ENCODE measurements at places on chromosomes 2 and 18.

GRCh38 chr2:150916467-150917396, 344.9 kb downstream of the RBM43 start:
- DNase-seq = no peak

DNA sequence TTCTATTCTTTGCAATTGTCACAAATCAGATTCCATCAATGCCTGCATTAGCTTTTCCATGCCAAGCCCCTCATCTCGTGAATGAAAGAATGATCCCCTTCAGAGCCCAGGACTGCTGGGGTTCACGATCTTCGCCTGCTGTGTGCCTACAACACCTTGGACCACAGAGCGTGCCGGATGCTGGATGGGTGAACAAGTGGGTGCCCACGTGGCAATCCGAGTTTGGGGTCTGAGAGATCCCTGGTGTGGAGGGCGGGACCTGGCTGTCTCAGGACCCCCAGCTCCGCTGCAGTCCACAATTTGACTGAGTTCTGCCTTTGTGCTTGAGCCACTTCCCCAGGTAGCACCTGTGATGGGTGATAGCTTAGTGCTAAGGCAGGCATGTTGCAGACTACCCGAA, 317.0 kb downstream of the GALR1 start:
- DNase-seq = no peak

DNA sequence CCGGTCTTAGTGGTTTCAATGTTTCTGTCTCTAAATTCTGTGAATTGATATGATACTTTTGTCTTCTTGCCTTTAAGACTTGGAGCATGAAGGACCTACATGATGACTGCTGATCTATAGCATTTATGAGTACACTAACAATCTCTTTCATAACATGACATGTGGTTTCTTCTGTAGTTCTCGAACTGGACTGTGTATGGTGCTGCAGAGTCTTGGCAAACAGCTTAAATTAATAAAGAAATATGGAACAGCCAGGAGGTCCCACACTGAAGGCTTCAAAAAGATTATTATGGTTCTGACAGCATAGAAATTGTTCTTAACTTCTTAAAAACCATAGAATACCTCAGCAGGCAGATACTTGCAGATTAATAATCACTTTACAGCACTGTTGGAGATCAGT, 145.0 kb downstream of the DCC start:
- no peak for DNase-seq

DNA sequence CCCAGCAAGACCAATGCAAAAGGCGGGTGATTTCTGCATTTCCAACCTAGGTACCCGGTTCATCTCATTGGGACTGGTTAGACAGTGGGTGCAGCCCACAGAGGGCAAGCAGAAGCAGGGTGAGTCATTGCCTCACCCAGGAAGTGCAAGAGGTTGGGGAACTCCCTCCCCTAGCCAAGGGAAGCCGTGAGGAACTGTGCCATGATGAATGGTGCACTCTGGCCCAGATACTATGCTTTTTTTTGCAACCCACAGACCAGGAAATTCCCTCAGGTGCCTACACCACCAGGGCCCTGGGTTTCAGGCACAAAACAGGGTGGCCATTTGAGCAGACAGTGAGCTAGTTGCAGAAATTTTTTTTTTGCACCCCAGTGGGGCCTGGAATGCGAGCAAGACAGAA, 662.6 kb upstream of the ACVR2A start:
- no peak for DNase-seq

DNA sequence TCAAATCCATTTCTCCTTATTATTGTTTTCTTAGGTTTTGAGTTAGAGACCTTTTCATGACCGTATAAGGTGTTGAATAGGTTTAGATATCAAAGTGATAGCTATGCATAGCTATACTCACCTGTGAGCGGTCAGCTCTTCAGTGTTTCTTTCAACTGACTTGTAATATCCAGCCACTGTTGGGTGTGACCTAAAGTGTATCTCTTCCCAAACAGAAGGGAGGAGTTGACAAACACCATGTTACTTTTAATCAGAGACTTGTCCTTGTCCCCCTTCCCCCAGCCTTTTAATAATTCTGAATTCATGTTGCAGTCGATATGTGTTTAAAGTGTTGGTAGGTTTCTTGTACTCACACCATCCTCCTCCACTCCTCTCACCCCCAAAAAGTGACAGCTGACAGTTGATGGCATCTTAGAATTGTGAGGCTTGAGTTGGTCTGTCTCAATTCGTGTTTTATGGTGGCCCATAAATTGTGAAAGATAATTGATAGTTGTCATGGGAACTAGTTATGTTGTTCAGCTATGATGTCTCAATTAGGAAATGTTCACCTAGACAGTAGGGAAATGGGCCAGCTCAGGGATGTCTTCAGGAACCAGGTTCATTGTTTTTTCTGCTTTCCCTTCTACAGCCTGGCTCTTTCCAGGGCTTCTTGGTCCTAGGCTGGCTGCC, 12.0 kb downstream of the NEDD4L start:
- DNase-seq = no peak

GRCh38 chr2:210028178-210028577, 25.7 kb downstream of the RPE start:
- no peak for DNase-seq
